WTC11 (cell line): ENCODE measurements at places on chromosomes 2 and 18. TPM values are rescaled to one million over a fixed set of nuclear protein-coding genes. Genes with fewer than 3 reads are reported as not detected.
A peak's percentile ranks its signal among the peaks of the same experiment; 100 is the strongest.

- H3K27me3 ChIP-seq: no peaks in the 10 kb centered on the region
- peaks cover 36% of the 10 kb centered on the region for H3K4me1 ChIP-seq
- no peak overlapping the region for H3K27ac ChIP-seq
- peaks cover 9% of the 10 kb centered on the region; the same call in 1 of the 2 replicates for H3K36me3 ChIP-seq
Observed at GRCh38 chr2:110843496-110843895, 111.1 kb downstream of the ACOXL start.

DNA sequence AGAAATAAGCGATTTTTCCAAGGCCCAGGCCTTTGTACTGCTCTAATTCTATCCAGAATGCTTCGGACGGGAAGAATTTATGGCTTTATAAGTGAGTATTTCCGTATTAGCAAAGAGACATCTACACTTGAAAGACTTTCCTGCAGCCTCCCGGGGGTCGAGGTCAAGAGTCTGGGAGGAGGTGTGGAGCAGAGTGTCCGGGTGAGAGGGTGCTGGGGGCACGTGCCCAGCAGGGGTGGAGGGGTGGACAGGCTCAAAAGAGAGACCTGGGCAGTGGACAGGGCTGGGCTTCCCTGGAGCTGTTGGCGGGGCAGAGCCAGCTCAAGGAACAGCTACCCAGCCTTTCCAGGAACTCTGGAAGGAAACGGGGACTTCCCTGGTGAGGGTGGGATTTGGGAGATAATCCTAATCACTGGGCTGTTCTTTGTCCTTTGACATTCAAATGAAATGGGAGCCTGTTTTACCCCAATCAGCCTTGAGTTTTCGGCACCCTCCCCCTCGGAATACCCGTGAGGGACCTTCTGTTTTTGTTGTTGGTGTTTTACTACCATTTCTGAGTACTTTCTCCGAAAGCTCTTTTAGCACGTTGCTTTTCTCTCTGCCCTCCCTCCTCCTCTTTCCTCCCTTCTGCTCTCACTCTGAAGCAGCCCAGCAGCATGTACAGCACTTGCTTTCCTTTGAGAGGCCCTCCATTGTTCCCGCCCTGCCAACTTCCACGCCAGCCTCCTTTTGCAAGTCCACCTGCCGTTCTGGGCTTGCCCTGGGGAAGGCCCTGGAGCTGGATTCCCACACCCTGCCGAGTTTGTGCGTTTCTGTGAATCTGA is 164.7 kb downstream of the AGAP1 start:
- no peaks in the 10 kb centered on the region; the same call in 1 of the 2 replicates for H3K27me3 ChIP-seq
- H3K4me1 ChIP-seq: peaks cover 82% of the 10 kb centered on the region
- H3K4me3 ChIP-seq: peak overlapping the region; percentile 59

- no peaks in the 10 kb centered on the region for H3K36me3 ChIP-seq
- DNase-seq: no peak
- H3K27me3 ChIP-seq: no peaks in the 10 kb centered on the region
- no peak overlapping the region for H3K4me3 ChIP-seq
- no peak overlapping the region for H3K27ac ChIP-seq
Observed at GRCh38 chr2:68774569-68775271, 40.1 kb downstream of the ARHGAP25 start.

DNA sequence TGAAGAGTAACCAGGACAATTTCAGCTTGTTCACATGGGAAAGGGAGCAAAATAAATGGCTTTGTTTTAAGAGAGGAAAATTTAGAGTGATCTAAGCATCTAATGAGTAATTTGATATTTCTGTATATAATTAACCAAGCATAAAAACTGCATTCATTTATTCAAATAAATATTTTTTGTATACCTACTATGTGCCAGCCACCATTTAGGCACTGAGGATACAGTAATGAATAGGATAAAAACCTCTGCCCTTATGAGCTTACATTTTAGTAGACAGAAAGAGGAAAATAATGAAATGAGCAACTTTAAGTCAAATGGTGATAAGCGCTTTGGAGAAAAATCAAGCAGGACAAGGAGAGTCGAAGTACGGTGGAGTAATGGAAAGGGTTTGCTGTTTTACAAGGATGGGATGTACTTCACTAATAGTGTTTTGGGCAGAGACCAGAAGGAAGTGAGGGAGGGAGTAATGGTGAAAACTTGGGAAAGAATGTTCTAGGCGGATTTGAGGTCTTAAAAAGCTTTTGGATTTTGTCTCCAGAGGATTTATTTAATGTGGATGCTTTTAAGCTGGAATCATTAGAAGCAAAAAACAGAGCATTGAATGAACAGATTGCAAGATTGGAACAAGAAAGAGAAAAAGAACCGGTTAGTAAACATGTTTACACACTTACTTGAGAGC is 17.4 kb downstream of the NDC80 start:
- no peaks in the 10 kb centered on the region for H3K4me1 ChIP-seq
- no peak overlapping the region for H3K4me3 ChIP-seq
- H3K36me3 ChIP-seq: peaks cover 63% of the 10 kb centered on the region

- H3K27ac ChIP-seq: peak overlapping the region; percentile 20; the same call in 1 of the 2 replicates
- no peaks in the 10 kb centered on the region for H3K27me3 ChIP-seq
- H3K4me3 ChIP-seq: no peak overlapping the region
- no peaks in the 10 kb centered on the region for H3K36me3 ChIP-seq
- H3K4me1 ChIP-seq: peaks cover 56% of the 10 kb centered on the region
- DNase-seq: no peak
Observed at GRCh38 chr2:144240656-144241339, 279.1 kb downstream of the ZEB2 start.

Gene ASIC4
- total RNA-seq: 0.79 to 1.0 TPM (median 0.80 TPM) in 3 replicates

Gene CFAP221
- 0.14 to 0.94 TPM (median 0.35 TPM) in 3 replicates for total RNA-seq
